ENCODE measurements at places on chromosomes 13 and 19.

DNA sequence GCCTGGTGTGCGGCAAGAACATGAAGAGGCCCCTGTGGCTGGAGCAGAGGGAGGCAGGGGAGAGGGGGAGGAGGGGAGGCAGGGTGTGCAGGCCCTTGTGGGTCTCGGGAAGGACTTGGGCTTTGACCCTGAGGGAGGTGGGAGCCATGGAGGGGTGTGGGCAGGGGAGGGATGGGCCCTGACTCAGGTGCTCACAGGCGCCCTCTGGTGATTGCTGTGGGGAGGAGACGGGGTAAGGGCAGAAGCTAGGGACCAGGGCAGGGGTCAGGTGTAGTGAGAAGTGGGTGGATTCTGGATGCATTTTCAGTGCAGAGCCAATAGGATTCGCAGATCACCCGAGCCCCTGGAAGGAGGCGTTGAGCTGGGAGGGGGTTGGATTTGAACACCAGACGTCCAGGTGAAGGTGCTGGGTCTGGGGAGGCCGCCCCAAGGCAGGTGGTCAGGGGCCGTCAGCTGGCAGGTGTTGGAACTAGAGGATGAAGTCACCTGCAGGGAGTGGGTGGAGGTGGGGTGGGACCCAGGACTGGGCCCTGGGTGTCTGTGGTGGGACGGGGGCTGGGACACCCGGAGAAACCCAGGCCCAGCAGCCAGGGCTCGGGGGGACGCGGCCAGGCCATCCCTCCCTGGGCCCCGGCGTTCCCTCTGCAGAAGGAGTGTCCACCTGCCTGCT lies 185.4 kb downstream of the KDM4B start:
- no peak for DNase-seq

DNA sequence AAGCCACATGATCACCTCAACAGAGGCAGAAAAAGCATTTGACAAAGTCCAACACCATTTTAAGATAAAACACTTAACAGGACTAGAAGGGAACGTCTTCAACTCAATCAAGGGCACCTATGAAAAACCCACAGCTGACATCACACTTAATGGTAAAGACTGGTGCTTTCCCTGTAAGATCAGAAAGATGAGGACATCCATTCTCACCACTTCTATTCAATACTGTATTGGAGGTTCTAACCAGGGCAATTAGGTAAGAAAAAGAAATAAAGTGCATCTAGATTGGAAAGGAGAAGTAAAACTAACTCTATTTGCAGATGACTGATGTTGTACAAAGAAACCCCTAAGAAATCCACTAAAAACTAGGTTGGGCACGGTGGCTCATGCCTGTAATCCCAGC lies 11.2 kb upstream of the AKAP8 start:
- no peak for DNase-seq

DNA sequence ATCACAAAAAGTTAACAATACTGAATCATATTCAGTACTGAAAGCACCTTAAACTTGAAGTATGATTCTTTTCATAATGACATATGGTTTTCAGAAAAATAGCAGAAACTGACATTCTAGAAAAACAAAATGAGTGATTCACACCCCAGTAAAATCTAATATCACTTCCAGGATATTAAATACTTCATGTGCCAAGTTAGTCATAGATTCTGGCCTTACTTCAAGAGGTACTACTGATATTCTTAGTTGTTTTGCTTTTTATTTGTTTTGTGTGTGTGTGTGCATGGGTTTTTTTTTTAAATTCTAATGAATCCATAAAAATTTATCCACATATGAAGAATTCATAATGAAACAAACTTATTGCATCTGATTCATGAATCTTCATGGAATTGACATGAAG lies 207.9 kb upstream of the UFM1 start:
- no peak for DNase-seq

DNA sequence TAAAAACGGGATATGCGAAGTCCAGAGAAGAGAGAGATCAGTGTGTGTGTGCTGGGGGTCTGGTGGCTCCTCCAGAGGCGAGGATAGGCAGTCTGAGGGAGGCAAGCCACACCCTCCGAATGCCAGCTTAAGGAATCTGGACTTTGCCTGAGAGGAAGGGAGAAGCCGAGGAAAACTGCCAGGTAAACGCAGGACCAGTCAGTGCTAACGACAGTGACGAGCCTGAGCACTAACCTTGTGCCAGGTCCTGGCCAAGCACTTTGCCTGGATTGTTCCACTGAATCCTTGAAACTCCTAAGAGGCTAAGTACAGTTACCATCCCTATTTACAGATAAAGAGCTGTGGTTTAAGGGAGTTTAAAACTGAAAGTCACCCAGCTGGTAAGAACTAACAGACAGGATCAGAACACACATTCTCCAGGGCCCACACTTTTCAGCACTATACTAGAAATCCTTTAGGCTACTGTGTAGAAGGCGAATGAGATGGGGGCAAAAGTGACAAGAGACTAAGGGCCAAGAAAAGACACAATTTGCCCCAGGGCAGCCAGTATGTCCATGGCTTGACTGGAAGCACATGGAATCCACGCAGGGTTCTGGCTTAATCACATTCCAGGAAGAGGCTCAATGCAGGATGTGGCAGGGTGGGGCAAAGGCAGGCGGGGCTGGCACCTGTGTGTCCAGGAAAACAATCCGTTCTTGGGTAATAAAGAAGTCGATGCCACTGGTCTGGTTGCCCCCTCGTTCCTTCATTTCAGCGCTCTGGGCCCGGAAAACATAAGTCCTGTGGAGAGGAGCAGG lies 15.1 kb downstream of the SMG9 start:
- no peak for DNase-seq

DNA sequence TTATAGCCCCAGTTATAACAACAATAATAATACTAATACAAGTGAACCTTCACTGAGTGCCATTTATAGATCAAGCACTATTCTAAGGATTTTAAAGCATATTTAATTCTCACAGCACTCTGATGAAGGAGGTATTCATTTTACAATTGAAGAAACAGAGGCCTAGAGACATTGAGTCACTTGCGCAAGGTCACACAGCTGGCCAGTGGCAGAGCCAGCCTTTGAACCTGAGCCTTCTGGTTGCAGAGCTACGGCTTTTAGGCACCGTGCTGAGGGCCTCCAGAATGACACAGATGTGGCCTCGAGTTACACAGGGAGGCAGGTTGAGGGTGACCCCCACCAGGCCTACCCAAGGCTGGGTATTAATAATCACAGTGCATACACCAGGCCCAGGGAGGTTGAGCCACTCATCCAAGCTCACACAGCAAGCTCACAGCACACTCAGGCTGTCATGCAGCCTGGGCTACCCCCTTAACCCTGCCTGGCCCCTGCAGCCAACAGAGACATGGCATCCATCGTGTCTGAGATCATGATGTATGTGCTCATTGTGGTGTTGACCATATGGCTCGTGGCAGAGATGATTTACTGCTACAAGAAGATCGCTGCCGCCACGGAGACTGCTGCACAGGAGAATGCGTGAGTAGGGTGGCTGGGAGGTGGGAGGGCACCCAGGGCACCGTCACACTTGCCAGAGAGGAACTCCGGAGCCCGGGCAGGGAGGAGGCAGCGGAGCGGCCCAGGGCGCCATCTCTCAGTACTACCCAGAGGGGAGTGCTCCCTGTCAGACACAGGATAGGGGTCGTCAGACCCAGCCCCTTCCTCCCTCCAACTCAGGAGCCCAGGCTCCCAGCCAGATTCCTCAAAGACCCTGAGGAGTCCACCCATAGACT lies 2.7 kb upstream of the HPN start:
- DNase-seq: no peak

DNA sequence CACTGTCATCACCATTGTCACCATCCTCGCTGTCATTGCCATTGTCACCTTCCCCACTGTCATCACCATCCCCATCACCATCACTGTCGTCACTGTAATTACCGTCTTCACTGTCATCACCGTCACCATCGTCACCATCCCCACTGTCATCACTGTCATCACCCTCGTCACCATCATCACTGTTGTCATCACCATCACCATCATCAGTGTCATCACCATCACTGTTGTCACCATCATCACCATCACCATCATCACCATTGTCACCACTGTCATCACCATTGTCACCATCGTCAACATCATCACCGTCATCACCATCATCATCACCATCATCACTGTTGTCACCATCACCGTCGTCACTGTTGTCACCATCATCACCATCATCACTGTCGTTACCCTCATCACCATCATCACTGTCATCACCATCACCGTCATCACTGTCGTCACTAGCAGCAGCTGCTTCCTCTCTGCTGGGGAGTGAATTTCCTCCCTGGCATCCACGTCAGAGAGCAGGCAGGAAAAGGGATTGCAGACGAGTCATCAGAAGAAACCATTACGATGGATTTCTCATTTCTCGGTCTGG lies 27.3 kb downstream of the TMEM255B start:
- no peak for DNase-seq

- DNase-seq: no peak
Measured at GRCh38 chr13:22427066-22427465, 753.7 kb upstream of the SGCG start.

DNA sequence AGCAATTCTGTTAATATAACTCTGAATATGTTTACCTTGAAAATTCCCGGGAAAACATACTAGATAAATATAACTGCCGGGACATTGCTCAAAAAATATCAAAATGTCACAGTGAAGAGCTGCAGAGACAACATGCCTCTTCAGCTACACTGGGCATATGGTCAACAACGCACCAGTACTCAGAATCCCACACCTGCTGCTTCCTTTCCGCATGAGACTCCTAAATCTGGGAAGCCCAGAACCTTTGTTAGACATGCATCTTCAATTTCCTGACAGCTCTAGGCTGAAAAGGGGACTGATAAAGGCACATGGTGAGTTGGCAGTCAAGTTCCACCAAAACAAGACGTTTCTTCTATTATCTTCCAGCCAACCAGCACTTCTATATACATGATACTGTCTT lies 53.7 kb downstream of the USP12 start:
- no peak for DNase-seq

- DNase-seq: no peak
Measured at GRCh38 chr19:21580818-21581217, 75.4 kb downstream of the ZNF429 start.

All from thoracic aorta (tissue), 2 donors.